ENCODE measurements at places on chromosomes 3 and 15. TPM values are rescaled to one million over a fixed set of nuclear protein-coding genes. Genes with fewer than 3 reads are reported as not detected.

The PLD1 gene
- polyA plus RNA-seq = 2.6 TPM

- DNase-seq = no peak
Observed at GRCh38 chr3:66572938-66573710, 72.3 kb upstream of the LRIG1 start.

The MESP2 gene
- polyA plus RNA-seq = 0.32 TPM

DNA sequence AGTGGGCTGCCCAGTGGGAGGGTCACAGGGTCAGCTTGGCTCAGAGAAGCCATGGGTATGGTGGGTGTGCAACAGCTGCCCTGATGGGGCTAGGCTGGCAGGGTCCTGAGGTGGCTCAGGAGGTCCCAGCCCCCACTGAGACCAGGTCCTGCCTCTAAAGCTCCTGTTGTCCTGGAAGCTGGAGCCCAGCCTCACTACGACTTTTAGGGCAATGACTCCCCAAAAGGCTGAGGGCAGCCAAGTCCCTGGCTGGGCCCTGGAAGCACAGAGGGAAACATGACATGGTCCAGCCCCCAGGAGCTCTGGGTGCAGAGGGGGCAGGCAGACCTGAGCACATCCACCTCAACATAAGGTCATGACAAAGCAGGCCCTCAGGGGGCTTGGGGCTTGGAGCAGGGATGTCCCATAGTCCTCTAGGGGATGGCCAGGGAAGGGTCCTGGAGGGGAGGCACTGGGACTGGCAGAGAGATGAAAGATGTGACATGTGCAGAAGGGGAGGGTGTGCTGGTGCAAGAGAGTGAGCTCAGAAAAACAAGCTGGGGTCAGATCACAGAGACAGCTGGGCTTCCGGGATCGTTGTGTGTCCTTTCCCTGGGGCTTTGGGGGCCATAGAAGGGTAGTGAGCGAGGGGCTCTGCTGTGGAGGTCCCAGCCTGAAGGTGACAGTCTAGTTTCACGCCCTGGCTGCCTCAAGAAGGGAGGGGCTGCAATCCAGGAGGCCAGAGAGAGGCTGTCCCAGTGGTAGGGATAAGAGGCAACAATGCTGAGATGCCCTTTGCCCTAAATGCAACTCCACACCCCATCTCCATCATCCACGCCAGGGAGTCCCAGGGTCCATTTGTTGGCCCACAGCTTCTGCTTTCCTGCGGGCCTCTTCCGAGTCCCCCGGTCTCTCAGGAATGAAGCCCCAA is 639 bp upstream of the ITIH3 start:
- DNase-seq = no peak

- peak; percentile 27 for DNase-seq
Observed at GRCh38 chr15:39285663-39286062, 295.2 kb upstream of the THBS1 start.

The CLRN1 gene
- polyA plus RNA-seq = not detected

The LARP6 gene
- 146 TPM for polyA plus RNA-seq

DNA sequence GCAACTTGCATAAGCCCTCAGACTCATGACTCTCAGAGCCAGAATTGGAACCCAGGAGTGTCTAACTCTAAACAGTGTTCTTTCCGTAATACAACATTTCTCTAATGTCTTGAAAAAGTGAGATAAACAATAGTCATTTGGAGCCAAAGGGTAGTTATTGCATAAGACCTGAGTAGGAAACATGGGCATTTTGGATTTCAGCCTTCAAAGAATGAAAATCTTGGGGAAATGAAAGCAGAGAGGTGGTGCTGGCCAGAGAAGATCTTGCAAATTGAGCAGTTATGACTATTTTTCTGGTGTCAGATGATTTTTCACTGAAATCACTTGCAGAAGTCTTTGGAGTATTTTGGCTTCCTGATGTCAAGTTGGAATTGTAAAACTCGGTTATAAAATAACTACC is 379.4 kb downstream of the DIPK2A start:
- no peak for DNase-seq

The KLHL40 gene
- not detected for polyA plus RNA-seq

DNA sequence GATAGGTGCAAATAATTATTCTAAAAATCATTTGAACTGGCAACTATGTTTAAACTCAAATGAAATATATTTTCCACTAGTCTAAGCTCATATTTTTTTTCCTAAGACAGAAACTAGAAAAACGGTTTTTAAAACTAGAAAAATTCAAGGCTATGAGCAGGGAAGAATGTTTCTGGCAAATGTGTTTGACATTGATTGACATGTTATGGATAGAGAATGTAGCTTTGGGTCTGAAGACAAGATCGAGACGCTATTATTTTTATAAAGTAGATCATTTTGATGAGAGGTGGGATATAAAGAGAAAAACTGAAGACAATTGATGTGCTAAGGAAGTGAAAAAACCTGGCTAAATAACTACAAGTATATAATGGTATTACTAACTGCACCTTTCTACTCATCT is 415.2 kb downstream of the GABRB3 start:
- DNase-seq = no peak
